ENCODE measurements at places on chromosomes 12 and 14.

DNA sequence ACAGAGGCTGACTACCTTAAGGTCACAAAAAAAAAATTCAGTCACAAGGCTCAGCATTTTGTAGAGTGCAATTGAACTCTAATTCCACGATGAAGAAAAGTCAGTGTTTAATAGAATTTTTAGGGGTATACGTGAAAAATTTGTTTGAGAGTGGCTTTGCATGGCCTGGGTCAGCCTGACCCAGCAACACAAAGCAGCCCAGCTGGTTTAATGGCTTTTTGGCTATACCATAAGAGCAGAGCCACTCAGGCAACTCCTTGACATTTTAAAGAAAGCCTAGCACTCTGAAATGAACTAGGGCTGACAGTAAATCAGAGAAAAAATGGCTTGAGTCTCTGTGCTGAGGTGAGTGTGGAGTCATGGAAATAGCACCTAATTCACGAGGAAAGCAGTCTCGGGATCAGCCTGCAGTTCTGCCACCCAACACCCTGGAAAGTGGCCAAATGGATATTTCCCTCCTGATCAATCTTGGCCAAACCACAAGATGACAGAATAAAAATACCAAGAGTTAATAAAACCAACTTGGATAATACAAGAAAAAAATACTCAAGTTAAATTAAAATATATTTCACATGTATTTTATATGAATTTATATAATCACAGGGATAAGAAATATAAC is 59.5 kb downstream of the GALNT4 start:
- no peak for DNase-seq

DNA sequence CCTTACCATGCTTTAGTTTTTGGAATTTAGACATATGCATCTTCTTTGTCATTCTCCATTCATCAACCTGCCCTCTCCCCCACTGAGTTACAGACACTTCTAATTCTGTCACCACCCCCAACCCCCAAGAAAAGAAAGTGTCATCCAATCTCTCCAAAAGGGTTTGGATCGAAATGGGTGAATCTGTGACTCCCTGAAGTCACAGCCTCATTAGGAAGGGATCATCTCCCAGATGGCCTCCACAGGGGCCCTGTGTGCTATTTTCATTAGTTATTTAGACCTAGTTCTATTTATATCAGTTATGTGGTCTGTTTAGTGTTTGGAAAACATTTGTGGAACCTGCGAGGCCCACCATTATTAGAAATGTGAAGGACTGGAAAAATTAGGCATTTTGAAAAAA is 191.0 kb upstream of the ATP2B1 start:
- DNase-seq, result no peak

- no peak for DNase-seq
These were observed 236.0 kb downstream of the BCL11B start for GRCh38 chr14:99035712-99036610.

- DNase-seq, result no peak
These were observed 4.0 kb downstream of the GOLGA5 start for GRCh38 chr14:92797935-92798653.

DNA sequence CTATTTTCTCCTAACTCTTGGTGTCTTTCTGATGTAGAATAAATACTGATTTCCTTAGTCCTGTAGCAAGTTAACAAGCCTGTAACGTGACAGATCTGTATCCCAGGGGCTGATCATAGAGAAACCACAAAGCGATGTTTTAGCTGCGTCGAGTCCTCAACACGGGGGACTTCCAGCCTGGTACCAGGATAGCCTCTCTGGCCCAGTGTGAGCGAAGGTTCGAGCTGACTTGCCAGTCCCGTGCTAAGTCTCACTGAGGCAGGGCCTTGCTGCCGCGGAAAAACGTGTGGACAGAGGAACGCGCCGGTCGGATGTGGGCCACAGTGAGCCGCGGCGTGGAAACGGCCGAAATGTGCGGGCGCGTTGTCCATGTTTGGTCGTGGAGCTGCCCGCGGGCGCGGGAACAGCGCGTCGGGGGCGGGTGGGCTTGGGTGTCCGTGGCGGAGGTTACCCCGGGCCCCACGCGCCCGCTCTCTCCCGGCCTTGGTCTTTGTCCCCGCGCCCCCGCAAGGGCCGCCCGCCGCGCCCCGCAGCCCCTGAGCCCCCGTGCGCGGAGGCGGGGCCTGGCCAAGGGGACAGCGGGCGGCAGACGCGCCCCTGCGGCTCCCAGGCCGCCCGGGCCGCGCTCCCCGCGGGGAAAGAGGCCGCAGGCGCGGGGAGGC is 531 bp upstream of the EML1 start:
- no peak for DNase-seq

GRCh38 chr12:22986997-22987396 is 362.0 kb downstream of the ETNK1 start:
- no peak for DNase-seq

- no peak for DNase-seq
These were observed 26.9 kb upstream of the FERMT2 start for GRCh38 chr14:52977798-52978197.

GRCh38 chr12:120488057-120488640 is 7.8 kb upstream of the DYNLL1 start:
- no peak for DNase-seq

DNA sequence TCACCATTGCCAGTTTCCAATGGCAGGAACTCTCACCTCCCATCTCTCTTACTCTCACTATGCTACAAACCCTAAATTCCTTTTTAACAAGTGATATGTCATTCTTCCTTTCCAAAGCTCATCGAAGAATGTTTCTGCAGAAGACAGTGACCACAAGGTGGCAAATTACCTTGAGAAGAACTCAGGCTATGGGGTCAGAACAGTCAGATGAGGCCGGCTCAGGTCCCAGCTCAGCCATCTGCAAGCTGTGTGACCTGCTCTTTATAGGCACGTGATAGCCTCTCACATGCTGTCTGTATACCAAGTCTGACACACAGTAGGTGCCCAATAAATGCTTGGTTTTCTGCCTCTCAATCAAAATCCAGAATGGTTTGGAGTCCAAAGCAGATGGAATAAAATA is 80.7 kb downstream of the FOXN3 start:
- DNase-seq, result no peak

GRCh38 chr12:111063295-111064026 is 143.1 kb upstream of the MYL2 start:
- DNase-seq, result no peak

GRCh38 chr12:25458047-25458552 is 95.0 kb downstream of the LMNTD1 start:
- DNase-seq, result no peak

- DNase-seq, result no peak
These were observed 99.8 kb upstream of the RESF1 start for GRCh38 chr12:31859232-31859977.

DNA sequence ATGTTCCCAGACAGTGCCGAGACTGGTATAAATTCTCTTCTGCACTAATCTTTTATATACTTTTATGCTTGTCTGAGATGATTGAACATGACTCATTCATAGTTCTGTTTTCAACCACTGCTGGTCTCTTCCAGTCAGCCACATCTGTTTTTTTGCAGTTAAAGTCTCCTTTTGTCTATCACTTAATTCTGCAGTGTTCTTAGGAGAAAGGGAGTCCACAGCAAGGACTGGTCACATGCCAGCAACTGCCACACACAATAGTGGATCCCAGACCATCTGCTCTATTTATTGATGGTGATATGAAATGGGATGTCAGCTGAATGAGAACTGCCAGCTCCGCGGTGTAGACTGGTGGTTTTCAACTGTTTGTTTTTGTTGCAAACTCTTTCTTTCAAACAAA is 379.8 kb downstream of the MED13L start:
- DNase-seq, result no peak

DNA sequence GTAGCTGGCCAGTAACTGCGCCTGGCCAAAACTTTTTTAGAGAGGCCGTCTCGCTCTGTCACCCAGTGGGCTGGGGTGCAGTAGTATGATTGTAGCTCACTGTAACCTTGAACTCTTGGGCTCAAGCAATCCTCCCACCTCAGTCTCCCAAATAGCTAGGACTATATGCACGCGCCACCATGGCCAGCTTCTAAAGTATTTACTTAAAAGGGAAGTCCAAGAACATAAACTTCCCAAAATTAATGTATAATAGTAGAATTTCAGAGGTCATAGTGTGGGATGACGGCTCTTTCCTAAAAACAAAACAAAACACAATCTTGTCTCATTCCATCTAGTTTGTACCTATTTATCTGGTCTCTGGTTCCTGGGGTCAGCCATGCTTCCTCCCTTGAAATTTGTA is 42.2 kb upstream of the FOS start:
- DNase-seq, result no peak

GRCh38 chr12:127494961-127495915 is 771.7 kb upstream of the TMEM132C start:
- no peak for DNase-seq

- DNase-seq, result no peak
These were observed 73.4 kb downstream of the SLC38A4 start for GRCh38 chr12:46752396-46752795.

DNA sequence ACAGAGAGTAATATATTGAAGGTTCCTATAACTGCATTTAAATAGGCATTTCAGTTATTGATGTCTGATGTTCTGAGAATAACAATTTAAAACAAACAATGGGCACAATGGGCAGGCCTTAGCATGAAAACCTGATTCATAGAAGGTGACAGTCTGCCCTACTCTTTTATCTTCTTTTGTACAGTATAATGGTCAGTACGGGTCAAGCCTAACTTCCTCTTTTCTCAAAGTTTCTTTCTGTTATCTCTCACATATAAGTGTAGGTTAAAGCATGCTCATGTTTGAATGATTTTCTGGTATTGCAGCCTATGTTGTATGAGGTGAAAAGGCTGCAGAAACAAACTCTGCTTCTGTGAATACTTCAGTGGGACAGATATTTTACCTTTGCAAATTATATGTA is 14.2 kb downstream of the FKBP3 start:
- DNase-seq, result no peak

GRCh38 chr12:39237004-39237403 is 205.9 kb downstream of the KIF21A start:
- no peak for DNase-seq

GRCh38 chr12:57198329-57198728 is 18.3 kb upstream of the NXPH4 start:
- no peak for DNase-seq

- no peak for DNase-seq
These were observed 7.6 kb upstream of the SERPINA1 start for GRCh38 chr14:94395888-94396574.

GRCh38 chr14:61737915-61738314 is 24.3 kb upstream of the SNAPC1 start:
- no peak for DNase-seq

DNA sequence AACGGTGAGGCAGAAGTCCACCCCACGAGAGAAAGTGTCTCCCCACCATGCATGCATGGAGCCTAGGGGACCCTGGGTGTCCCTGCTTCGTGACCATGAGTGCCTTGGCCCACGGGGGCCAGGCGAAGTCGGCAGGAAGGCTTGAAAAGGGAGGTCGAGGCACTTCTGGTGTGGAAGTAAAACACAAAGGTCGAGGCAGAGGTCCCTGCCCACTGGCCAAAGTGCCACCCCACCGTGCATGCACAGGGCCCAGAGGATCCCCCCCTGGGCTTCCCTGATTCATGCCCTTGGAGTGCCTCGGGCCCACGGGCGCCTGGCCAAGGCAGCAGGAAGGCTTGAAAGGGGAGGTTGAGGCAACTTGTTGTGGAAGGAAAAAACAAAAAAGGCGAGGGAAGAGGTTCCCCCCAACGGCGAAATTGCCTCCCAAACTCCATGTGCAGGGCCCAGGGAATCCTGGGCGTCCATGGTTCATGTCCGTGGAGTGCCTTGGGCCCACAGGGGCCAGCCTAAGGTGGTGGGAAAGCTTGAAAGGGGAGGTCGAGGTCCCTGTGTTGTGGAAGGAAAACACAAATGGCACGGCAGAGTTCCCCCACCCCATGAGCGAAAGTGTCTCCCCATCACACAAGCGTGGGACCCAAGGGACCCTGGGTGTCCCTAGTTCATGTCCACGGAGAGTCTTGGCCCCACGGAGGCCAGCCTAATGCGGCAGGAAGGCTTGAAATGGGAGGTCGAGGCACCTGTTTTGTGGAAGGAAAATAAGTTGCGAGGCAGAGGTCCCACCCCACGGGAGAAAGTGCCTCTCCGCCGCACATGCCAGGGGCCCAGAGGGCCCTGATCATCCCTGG is 372.1 kb downstream of the ALG10 start:
- no peak for DNase-seq

DNA sequence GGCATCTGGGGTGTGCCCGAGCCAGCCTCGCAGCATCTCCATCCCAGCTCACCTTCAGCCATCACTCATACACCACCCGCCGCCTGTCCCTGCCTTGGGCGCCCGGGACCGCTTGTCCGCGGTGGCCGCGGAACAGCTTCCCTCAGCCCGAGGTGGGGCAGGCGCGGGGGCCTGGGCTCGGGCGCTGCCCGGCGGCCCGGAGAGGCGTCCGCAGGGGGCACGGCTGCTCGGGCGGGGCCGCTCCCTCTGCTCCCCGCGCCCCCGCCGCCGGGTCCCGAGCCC is 430 bp downstream of the SLC41A2 start:
- peak; percentile 12 for DNase-seq

DNA sequence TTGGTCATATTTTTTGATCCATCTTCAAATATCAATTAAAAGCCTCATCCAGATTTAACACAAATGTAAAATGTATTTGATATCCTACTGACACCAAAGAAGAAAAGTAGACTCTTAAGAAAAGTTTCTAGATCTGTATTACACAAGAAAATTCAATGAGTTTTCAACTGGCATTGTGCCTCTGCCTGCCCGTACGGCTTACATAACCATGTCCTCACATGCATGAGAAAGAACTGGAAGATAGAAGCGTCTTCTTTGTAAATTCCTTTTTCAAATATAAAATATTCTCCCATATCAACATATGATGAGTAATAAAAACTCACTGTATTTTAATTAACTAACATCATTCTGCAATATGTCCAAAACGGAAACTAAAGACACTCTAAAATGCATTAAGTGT is 7.2 kb downstream of the ANKS1B start:
- no peak for DNase-seq

DNA sequence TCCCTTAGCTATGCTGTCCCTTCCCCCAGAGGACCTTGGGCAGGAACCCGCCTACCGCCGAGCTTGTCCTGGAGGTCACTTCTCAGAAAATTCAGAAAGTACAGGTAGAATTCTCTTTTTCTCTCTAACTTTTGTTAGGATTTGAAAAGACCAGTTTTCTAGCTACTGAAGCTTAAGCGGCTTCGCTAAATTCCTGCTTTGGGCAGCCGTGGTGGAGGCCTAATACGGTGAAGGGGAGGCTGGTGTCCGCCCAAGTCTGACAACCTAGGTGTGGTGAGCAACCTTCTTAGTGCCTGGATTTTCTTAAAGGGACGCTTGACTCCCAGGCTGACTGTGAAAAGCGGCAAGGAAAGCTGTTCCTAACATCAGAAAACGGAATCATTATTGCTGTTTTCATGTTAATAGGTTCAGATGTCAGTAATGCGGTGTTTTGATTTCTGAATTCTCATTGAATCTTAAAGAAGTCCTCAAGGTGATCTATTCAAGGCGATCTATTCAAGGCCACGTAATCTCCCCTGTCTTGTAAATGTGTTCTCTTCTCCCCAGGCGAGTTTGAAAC is 835 bp downstream of the FGD4 start:
- DNase-seq, result no peak

All from stimulated activated CD4-positive, alpha-beta T cell treated with anti-CD3 and anti-CD28 coated beads, Interleukin-1b, Interleukin-23, amount 100 ng/mL, for 4 hours (primary cell).